CD4-positive, CD25-positive, alpha-beta regulatory T cell (primary cell): ENCODE measurements at places on chromosomes 13 and 19. TPM values are rescaled to one million over a fixed set of nuclear protein-coding genes. Genes with fewer than 3 reads are reported as not detected.

- peaks cover 50% of the 10 kb centered on the region for H3K4me1 ChIP-seq
- peak overlapping the region; percentile 57 for H3K4me3 ChIP-seq
- peaks cover 56% of the 10 kb centered on the region for H3K36me3 ChIP-seq
- no peaks in the 10 kb centered on the region for H3K27me3 ChIP-seq
- peak overlapping the region; percentile 81 for H3K27ac ChIP-seq
These were observed 14.0 kb downstream of the GRAMD1A start for GRCh38 chr19:35013820-35014754.

DNA sequence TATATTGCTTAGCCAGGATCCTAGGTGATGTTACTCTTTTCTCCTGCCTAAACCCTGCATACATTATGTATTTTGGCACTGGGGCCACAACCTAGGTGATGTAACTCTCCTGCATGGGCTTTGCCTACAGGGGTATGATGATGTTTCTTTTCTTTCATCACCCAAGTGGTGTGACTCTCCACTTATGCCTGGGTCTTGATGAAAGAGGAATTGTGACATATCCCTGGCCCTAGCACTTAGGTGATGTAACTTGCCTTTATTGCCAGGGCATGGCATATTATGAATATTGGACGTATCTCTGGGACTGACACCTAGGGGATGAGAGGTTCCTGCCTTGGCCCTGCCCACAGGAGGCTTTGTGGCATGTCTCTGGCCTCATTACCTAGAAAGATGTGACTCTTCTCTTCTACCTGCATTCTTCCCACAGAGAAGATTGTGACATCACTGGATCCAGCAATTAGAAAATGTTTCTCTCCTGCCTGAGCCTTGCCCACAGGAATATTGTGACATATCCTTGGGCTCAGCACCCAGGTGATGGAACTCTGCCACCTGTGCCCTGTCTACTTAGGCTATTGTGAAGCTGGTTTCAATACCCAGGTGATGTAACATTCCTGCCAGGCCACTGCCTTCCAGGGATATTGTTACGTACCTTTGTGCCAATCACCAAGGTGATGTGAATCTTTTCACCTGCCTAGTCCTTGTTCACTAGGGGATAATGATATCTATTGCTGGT is 27.3 kb upstream of the ZNF254 start:
- no peak overlapping the region for H3K27ac ChIP-seq
- peaks cover 44% of the 10 kb centered on the region for H3K36me3 ChIP-seq
- no peaks in the 10 kb centered on the region for H3K4me1 ChIP-seq
- no peaks in the 10 kb centered on the region for H3K27me3 ChIP-seq
- no peak for DNase-seq
- H3K4me3 ChIP-seq = no peak overlapping the region

Gene CLEC11A
- 0.74 TPM for total RNA-seq

GRCh38 chr19:36009220-36009619 is 607 bp upstream of the SYNE4 start:
- DNase-seq = peak; percentile 22
- H3K4me1 ChIP-seq = peaks cover 21% of the 10 kb centered on the region
- H3K27me3 ChIP-seq = no peaks in the 10 kb centered on the region
- no peak overlapping the region for H3K27ac ChIP-seq
- no peaks in the 10 kb centered on the region for H3K36me3 ChIP-seq

Gene NMRK2
- total RNA-seq = not detected

Gene PALM3
- not detected for total RNA-seq

GRCh38 chr13:94352057-94352456 is 127.4 kb downstream of the DCT start:
- no peak overlapping the region for H3K4me3 ChIP-seq
- no peak overlapping the region for H3K27ac ChIP-seq
- no peaks in the 10 kb centered on the region for H3K36me3 ChIP-seq
- H3K4me1 ChIP-seq = no peaks in the 10 kb centered on the region
